BE2C (cell line): ENCODE measurements at places on chromosomes 5 and 9.

GRCh38 chr9:5892456-5893133 is 1.9 kb downstream of the MLANA start:
- no peak for DNase-seq

GRCh38 chr5:109654455-109654854 is 35.3 kb upstream of the MAN2A1 start:
- DNase-seq, result no peak

DNA sequence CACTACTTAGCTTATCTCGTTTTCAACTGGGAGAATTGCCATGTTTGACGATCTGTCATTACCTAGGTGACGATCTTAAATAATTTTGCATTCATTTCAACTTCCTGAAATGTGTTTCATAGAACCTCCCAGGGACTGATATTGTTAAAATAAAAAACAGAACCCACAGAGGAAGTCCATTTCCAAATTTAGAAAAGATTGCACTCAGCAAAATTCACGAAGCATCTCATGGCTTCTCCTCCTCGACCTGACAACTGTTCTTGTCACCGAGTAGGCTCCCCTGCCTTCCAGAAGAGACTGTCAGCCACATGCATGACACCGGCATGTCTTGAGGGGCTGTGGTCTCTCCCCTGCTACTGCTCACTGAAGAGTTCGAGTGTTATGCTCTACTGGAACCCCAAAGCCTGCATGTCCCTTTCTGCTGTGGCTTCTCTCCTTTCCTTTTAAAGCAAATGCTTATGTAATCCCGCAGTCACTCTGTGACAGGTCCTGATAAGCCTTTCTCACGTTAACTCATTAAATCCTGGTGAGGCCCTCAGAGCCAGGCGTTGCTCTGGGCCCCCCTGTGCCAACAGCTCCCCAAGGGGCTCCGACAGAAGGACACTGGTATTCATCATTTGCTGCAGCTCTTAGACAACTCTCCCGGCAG is 26.8 kb upstream of the ANKRD33B start:
- DNase-seq, result no peak

GRCh38 chr9:37617832-37618231 is 25.4 kb upstream of the TOMM5 start:
- no peak for DNase-seq

GRCh38 chr5:101435768-101436167 is 532.7 kb upstream of the ST8SIA4 start:
- DNase-seq, result no peak
